Sigmoid colon (tissue), 7 donors: ENCODE measurements at places on chromosomes 11 and 22. TPM values are rescaled to one million over a fixed set of nuclear protein-coding genes. Genes with fewer than 3 reads are reported as not detected.

DNA sequence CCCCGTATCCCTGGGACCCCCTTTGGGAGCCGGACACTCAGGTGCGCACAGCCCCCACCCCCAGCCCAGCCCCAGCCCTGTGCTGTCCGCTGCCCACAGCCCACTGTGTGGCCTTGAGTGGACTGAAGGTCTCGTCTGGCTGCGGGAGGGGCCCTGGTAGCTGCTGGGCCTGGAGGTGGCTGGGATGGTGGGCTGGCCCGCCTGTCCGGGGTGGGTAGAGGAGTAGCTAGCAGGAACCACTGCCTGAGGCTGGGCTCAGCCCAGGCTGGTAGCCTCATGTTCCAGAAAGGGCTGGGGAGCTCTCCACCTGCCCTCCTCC is 4.6 kb upstream of the MUC6 start:
- H3K27me3 ChIP-seq = peaks cover 51% of the 10 kb centered on the region
- DNase-seq = no peak
- H3K27ac ChIP-seq = no peak overlapping the region
- no peak overlapping the region for H3K4me3 ChIP-seq
- no peaks in the 10 kb centered on the region for H3K4me1 ChIP-seq

GRCh38 chr11:106988151-106989077 is 29.9 kb downstream of the GUCY1A2 start:
- DNase-seq = no peak
- peak overlapping the region; percentile 30 for H3K27ac ChIP-seq
- H3K36me3 ChIP-seq = no peaks in the 10 kb centered on the region
- no peaks in the 10 kb centered on the region for H3K4me1 ChIP-seq

DNA sequence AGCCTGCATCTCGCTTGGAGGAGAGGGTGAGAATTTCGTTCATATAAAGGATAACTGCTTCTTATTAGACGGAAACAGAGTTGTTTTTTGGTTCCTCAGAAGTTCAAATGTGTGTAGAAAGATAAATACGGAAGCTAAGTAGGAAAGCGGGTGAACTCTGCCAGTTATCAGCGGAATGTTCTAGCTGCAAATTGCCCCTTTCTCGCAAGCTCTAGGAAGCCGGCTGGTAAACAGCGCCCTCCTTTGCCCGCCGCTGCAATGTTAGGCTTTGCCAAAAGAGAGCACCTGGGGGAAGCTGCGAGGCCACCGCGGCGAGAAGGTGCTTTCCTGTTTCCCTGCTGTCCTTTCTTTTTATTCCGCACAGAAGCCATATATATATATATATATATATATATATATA is 67.0 kb downstream of the IGLL5 start:
- no peak for DNase-seq
- no peaks in the 10 kb centered on the region for H3K36me3 ChIP-seq
- H3K27ac ChIP-seq = no peak overlapping the region
- no peak overlapping the region for H3K4me3 ChIP-seq
- peaks cover 43% of the 10 kb centered on the region for H3K27me3 ChIP-seq
- H3K4me1 ChIP-seq = no peaks in the 10 kb centered on the region

GRCh38 chr11:95269036-95269819 is 38.2 kb upstream of the SESN3 start:
- H3K4me1 ChIP-seq = no peaks in the 10 kb centered on the region
- H3K4me3 ChIP-seq = no peak overlapping the region
- H3K27ac ChIP-seq = no peak overlapping the region
- DNase-seq = no peak
- no peaks in the 10 kb centered on the region for H3K36me3 ChIP-seq

GRCh38 chr11:113684496-113684895 is 21.6 kb downstream of the TMPRSS5 start:
- no peaks in the 10 kb centered on the region for H3K27me3 ChIP-seq
- H3K27ac ChIP-seq = no peak overlapping the region
- no peaks in the 10 kb centered on the region for H3K4me1 ChIP-seq
- no peak for DNase-seq
- H3K36me3 ChIP-seq = no peaks in the 10 kb centered on the region

GRCh38 chr11:20457001-20457799 is 69.7 kb downstream of the PRMT3 start:
- no peak overlapping the region for H3K4me3 ChIP-seq
- no peaks in the 10 kb centered on the region for H3K36me3 ChIP-seq
- no peaks in the 10 kb centered on the region for H3K27me3 ChIP-seq
- no peaks in the 10 kb centered on the region for H3K4me1 ChIP-seq
- no peak overlapping the region for H3K27ac ChIP-seq
- DNase-seq = no peak

- no peak overlapping the region for H3K4me3 ChIP-seq
- no peaks in the 10 kb centered on the region for H3K36me3 ChIP-seq
- no peak overlapping the region for H3K27ac ChIP-seq
- no peaks in the 10 kb centered on the region for H3K4me1 ChIP-seq
- DNase-seq = no peak
Measured at GRCh38 chr11:22521226-22521625, 104.4 kb downstream of the FANCF start.

GRCh38 chr22:35150183-35151107 is 84.5 kb downstream of the ISX start:
- no peak overlapping the region for H3K4me3 ChIP-seq
- H3K4me1 ChIP-seq = no peaks in the 10 kb centered on the region
- no peaks in the 10 kb centered on the region for H3K36me3 ChIP-seq
- H3K27me3 ChIP-seq = no peaks in the 10 kb centered on the region

DNA sequence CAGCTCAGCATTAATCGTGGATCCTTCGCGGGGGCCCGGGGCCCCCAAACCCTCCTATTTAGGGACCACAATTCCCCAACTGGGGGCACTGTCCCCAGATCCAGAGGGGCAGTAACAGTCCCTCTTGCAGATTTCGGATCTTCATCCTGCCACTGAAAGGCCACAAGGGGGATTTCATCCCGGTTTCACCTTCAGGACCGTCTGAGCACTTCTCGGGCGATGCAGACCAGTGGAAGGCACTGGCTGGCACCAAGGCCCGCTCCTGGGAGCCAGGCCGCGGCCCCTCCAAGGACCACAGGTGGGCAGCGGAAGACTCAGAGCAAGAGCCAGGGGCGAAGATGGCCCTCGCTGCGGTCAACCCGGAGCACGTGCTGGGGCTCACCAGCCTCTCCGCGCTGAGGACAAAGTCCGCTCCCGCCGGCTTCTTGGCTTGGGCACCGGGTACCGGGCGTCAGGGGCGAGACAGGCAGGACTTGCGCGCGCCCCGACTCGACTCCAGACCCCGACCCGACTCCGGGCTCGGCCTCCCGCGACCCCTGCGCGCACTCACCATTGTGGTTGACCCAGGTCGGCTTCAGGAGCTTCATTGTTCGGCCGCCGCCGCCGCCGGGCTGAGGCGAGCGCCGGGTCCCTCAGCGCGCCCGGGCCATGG is 517 bp downstream of the HIRA start:
- no peaks in the 10 kb centered on the region for H3K27me3 ChIP-seq
- DNase-seq = no peak
- no peaks in the 10 kb centered on the region for H3K36me3 ChIP-seq
- H3K4me1 ChIP-seq = peaks cover 30% of the 10 kb centered on the region

The PYGM gene
- 0.23 TPM for polyA plus RNA-seq

The KRTAP5-1 gene
- not detected for polyA plus RNA-seq
